ENCODE measurements at places on chromosomes 4 and X.

GRCh38 chr4:94408549-94409374 lies 43.0 kb upstream of the PDLIM5 start:
- DNase-seq: no peak

GRCh38 chr4:7530082-7530481 lies 95.4 kb upstream of the PSAPL1 start:
- DNase-seq: no peak

DNA sequence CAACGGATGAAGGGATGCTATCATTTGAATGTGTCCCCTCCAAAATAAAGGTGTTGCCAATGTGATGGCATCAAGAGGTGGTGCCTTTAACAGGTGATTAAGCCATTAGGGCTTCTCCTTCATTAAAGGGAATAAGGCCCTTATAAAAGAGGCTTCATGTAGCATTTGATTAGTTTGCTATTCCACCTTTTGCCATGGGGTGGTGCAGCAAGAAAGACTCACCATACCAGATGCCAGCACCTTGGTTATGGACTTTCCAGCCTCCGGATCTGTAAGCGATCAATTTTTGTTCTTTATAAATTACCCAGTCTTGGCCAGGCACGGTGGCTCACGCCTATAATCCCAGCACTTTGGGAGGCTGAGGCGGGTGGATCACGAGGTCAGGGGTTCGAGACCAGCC lies 7.9 kb upstream of the SLC25A43 start:
- no peak for DNase-seq

DNA sequence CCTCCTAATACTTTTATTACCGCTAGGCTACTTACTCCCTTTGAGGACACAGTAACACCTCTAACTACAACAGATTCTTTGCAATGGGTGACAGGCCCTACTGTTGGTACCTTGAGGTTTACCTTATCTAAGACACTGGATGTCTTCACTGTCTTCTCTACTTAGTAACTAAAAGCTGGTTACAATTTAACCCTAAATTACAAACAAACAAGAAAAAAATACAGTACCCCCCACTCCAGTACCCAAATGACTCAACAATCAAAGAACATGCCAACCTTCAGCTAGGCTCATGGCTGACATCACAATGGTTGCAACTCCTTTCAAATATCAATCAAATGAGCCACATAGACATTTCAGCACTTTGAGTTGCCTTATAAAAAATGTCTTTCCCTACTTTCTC lies 198.0 kb downstream of the GUCY2F start:
- DNase-seq: no peak

GRCh38 chrX:69179380-69179911 lies 14.2 kb upstream of the PJA1 start:
- DNase-seq: no peak

DNA sequence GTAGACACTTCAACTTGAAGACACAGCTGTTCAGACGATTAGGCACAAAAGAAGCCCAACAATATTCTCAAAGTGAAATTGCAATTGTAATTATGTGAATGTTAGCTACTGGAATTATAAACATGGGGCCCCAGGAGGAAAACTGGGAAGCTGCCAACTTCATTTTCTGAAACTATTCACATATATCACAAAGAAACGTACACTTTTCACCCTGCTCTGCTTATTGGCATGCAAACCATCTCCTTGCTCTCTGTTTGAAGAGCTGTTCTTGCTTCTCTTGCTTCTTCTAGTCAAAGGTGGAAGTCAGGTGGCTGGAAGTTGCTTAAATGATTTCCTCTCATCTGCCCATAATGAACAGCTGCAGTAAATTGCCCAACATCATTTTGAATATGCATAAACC lies 320.1 kb downstream of the CFAP299 start:
- DNase-seq: no peak

DNA sequence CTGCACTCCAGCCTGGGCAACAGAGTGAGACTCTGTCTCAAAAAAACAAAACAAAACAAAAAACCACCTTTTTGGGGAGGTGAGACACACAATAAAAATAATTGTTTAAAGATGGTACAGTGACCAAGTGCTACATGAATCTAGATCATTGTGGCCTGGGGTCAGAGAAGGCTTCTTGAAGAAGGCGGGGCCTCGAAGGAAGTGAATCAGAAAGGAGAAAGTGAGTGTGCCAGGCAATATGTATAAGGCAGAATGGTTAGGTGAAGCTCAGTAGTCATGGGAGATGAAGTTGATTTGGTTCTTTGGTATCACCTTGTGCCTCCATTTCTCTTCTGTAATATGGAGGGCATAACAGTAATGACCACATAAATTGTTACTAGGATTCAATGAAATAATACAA lies 58.9 kb downstream of the DOCK11 start:
- no peak for DNase-seq

DNA sequence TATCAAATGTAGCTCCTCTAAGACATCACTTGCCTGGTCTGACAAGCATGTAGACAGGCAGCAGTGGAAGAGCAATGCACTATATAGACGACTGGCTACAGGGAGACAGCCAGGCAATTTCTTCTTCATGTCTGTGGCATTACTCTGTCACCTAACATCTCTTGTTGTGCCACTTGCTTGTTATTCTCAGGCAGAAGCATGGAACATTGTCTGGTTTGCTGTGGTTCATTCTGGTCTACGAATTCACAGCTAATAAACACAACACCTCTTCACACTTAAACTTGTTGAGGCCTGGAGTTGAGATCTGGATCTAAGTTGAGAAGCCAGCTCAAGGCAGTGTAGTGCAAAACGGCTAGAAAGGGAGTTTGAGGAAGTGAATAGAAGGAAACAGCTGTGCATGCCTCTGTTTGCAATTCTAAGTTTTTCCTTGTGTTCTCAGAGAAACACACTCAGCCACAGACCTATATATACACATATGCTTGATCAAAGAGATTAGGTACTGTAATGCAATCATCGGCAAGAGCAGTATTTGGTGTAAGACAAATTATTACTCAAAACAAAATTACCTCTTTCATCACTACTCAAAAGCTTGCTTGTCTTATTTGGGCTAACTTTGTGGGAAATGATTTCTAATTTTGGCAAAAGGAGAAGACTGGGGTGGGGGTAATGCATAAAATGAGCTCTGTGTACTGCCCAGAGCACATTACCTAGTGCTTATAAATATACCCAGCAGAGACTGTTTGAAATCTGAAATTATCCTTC lies 243.8 kb downstream of the PPP3CA start:
- DNase-seq: no peak

DNA sequence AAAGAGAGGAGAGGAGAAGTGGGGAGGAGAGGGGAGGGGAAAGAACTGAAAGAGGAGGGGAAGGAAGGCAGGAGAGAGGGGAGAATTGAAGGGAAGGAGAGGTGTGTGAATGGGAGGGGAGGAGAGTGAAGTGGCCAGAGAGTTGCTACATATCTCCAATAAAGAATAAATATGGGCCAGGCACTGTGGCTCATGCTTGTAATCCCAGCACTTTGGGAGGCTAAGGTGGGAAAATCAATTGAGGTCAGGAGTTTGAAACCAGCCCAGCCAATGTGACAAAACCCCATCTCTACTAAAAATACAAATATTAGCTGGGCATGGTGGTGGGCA lies 482.4 kb downstream of the NAF1 start:
- no peak for DNase-seq

DNA sequence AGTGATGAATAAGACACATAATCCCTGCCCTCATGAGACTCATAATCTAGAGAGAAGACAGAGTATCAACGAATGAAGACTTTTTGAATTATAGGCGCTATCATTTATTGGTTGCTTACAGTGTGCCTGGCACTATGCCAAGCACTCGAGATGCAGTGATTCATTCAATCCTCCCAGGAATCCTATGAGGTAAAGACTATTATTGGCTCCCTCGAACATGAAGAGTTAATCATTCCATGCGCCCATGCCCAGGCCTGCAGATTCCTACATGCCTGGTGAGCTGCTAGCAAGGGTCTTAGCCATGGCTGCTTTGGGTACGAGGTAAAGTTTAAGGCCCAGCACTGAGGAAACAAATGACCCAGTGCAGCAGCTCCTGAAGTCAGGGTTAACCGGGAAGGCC lies 47.0 kb downstream of the TEX13B start:
- no peak for DNase-seq

- DNase-seq: no peak
These were observed 45.7 kb downstream of the ATP10D start for GRCh38 chr4:47530801-47531200.
